ENCODE measurements at places on chromosomes 1 and 21. TPM values are rescaled to one million over a fixed set of nuclear protein-coding genes. Genes with fewer than 3 reads are reported as not detected.

DNA sequence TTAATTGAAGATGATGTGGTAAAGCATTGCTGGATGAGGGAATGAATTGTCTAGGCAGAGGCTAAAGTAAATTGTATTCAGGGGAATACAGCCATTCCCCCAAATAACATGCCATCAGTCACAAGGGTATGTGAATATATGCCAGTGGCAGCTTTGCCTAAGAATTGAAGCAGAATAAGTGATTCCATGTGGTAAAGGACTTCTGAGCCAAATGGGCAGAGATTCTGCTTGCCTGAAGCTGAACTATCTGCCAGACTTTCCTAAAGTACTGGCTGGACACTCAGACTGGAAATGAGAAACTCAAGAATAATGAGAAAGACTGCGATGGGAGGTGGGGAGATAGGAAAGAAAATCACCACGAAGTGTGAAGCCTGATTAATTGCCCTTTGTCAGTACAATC, 2.4 kb downstream of the LIX1L start:
- DNase-seq, result peak; percentile 26

- no peak for DNase-seq
These were observed 36.5 kb downstream of the PUM1 start for GRCh38 chr1:31029026-31029425.

The GPR25 gene
- not detected for total RNA-seq

- DNase-seq, result peak; percentile 13
These were observed 322.6 kb downstream of the HHIPL2 start for GRCh38 chr1:222225316-222225691.

- DNase-seq, result no peak
These were observed 15.1 kb upstream of the TARBP1 start for GRCh38 chr1:234494049-234494448.

GRCh38 chr1:91200675-91201074, 178.8 kb upstream of the ZNF644 start:
- DNase-seq, result no peak

GRCh38 chr1:29845910-29846309, 609.6 kb downstream of the PTPRU start:
- DNase-seq, result peak; percentile 29

The SYNC gene
- total RNA-seq, result 71.8 TPM

GRCh38 chr1:28512058-28512611, 6.3 kb downstream of the RCC1 start:
- no peak for DNase-seq

GRCh38 chr1:156775799-156776198, 8.5 kb downstream of the PRCC start:
- no peak for DNase-seq

GRCh38 chr1:11967028-11967547, 13.2 kb upstream of the MFN2 start:
- peak; percentile 49 for DNase-seq

DNA sequence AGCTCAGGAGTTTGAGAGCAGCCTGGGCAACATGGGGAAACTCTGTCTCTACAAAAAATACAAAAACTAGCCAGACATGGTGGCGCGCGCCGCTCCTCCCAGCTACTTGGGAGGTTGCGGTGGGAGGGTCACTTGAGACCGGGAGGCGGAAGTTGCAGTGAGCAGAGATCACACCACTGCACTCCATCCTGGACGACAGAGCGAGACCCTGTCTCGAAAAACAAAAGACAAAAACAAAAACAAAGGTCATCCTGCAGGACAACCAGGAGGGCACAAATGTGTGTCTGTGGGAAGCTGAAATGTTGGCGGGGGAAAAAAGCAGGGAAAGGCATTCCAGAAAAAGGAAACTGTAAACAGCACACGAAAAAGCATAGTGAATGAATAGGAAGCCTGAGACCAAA, 104.1 kb upstream of the HNRNPU start:
- DNase-seq, result peak; percentile 45

The CNR2 gene
- not detected for total RNA-seq

The FYB2 gene
- 0.31 TPM for total RNA-seq

The UBL4B gene
- total RNA-seq, result not detected

DNA sequence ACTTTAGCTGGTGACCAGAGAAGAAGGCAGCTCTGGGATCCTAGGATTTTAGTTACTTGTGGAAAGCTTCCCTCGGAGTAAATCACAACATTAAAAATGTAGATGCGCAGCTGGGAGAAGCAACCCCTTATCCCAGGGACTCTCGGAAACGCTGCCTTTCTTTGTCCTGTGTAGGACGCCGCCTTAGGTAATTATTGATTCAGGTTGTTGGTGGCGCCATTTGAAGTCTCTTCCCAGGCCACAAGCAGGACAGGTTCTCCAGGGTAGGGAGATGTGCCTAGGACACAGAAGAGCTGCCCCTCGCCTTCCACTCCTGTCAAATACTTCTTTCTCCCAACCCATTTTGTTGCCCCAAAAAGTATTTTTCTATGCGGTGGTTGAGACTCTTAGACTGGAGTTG, 10.3 kb downstream of the SLC37A1 start:
- no peak for DNase-seq

- no peak for DNase-seq
These were observed 83.4 kb downstream of the MAB21L3 start for GRCh38 chr1:116194568-116194967.

DNA sequence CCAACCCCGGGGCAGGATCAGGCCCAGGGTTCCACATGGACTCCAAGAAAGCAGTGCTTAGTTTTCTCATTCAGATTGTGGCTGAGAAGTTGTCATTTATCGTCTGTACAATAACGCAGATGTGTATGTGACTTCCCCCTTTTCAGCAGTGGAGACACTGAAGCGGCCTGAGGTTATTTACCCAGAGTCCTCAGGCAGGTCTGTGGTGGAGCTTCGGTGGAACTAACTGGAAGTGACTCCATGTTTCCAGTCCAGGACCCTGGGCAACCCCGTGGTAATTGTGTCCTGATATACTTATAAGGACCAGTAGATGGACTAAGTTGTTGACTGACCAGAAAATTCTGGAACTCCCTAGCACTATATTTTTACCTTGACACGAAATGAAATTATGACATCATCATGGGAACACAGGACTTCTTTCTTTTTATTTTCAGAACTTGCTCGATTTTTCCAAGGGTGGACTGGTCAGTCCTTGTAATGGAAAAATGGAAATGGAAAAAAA, 1.0 kb upstream of the IER5 start:
- DNase-seq, result no peak

The RAB25 gene
- 13.3 TPM for total RNA-seq

- DNase-seq, result no peak
These were observed 86.7 kb upstream of the LYPLAL1 start for GRCh38 chr1:219086956-219087469.

GRCh38 chr1:12285496-12286143, 55.8 kb downstream of the VPS13D start:
- no peak for DNase-seq

The NBPF6 gene
- not detected for total RNA-seq

All from tongue (tissue), 3 donors.